ENCODE measurements at places on chromosomes 6 and 20.
A peak's percentile ranks its signal among the peaks of the same experiment; 100 is the strongest.

DNA sequence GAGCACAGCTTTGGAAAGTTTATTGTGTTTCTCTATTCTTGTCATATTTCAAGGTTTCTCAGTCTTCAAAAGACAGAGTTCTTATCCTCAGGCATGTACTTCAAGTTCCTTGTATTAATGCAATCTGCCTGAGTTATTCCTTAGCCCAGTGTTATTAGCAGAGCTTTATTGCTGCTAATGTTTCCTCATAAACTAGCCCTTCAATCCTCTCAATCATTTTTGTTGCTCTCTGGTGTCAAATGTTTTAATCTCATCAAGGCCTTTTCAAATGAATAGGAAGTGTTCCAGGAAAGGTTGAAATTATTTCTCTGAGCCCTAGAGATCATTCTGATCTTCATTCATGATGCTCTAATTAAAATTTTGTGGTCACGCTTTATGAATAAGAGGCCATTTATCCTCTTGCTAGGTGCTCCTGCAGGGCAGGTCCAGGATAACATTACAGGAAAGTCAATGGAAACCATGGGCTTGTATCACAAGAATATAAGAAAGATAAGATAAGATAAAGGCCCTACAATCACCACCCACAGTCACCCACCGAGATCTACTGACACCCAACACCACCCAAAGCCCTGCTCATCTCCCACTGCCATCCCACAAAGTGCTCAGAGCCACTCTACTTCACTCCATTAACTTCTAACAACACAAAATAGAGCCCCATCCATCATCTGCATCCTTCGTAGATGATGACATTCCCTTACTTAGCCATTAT, 125.9 kb downstream of the COL9A1 start:
- DNase-seq: no peak

- DNase-seq: peak; percentile 90
Observed at GRCh38 chr6:151290877-151291721, 51.3 kb downstream of the AKAP12 start.

GRCh38 chr6:29737707-29738630, 14.7 kb downstream of the HLA-F start:
- DNase-seq: peak; percentile 81

- DNase-seq: no peak
Observed at GRCh38 chr6:42375007-42375635, 76.6 kb downstream of the TRERF1 start.

GRCh38 chr6:105594821-105595220, 191.9 kb upstream of the PREP start:
- DNase-seq: peak; percentile 65

GRCh38 chr6:148466158-148466557, 123.5 kb downstream of the SASH1 start:
- no peak for DNase-seq

GRCh38 chr20:19765266-19765665, 7.2 kb downstream of the RIN2 start:
- DNase-seq: no peak

- no peak for DNase-seq
Observed at GRCh38 chr6:109296452-109296851, 85.8 kb downstream of the CD164 start.

DNA sequence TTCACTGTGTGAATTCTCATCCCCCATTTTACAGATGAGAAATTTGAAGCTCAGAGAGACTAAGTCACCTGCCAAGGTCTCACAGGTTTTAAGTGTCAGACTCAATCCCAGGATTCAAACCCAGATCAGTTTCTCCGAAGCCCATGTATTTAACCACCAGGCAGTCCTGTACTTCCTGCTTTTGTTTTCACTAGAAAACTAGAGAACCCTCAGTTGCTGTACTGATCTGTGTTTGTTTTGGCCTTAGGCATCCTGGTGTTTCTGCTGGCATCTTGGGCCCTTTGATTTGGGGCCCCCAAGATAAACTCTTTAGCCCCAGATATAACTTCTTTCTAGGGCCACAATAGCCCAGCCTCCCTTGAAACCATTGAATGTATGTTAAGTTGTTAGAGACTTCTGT, 36.5 kb downstream of the PPP1R16B start:
- DNase-seq: no peak

- DNase-seq: no peak
Observed at GRCh38 chr20:43294031-43294430, 104.3 kb upstream of the PTPRT start.

- no peak for DNase-seq
Observed at GRCh38 chr6:169189182-169189581, 64.5 kb downstream of the THBS2 start.

DNA sequence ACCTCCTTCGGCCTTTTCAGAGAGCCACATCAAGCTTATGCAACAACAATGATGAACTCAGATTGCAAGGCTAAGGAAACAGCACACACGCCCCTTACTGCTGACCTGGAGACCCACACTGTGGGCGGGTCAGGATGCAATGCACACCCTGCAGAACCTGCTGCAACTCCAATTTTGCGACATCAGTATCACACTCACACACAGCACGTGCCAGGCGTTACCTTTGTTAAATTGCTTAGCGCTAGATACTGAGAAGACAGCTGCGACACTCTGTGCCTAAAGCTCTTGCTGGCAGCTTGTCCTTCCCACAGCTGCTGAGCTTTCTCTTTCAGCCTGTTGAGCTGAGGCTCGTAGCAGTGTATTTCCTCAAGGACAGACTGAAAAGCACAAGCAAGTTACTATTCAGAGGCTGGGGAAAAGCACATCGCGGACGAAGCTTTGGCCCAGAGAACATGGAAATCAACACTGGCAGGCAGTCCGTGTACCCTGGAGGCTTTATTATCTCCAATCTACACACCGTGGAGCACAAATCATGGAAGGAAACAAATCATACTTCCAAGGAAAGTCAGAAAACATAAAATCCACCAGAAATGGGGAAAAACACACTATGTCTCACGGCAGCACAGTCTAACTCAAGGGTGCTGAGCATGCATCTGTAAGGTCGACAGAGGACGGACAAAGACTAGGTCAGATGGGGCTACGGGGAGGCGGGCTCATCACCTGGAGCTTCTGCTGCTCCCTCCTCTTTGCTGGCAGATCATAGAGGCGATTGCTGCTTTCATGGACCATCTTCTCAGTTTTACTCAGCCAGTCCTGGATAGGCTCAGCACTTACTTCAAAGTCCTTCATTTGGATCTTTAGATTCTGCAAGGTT, 268.2 kb downstream of the SYNE1 start:
- peak; percentile 59 for DNase-seq

DNA sequence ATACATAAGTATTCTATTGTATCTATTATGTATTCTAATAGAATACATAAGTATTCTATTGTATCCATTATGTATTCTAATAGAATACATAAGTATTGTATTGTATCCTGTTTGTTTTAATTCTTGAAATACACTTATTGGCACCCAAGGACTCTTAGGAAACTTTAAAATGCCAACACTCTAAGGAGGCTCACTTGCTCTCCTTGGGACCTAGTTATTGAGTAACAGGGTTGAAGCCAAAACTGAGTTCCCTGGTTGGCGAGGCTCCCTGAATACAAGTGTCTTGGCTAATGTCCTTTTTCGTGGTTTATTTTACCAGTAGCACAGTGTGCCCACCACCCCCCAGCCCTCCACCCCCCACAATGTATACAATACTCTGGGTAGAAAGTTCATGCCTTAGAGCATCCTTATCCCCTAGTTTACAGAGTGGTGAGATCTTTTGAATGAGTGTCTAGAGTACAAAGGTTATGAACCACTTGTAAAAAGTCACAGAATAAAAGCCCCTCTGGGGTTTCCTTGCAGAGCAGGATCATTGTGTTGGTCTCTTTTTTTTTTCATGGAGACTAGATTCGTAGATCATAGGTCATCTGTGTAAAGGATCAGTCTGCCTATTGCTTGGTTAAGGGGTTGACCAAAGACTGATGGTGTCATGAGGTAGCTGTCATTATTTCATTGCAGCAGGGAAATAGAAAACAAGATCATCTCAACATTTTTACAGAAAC, 32.5 kb upstream of the PRDM1 start:
- no peak for DNase-seq

- DNase-seq: no peak
Observed at GRCh38 chr6:54206510-54206909, 95.3 kb downstream of the MLIP start.

DNA sequence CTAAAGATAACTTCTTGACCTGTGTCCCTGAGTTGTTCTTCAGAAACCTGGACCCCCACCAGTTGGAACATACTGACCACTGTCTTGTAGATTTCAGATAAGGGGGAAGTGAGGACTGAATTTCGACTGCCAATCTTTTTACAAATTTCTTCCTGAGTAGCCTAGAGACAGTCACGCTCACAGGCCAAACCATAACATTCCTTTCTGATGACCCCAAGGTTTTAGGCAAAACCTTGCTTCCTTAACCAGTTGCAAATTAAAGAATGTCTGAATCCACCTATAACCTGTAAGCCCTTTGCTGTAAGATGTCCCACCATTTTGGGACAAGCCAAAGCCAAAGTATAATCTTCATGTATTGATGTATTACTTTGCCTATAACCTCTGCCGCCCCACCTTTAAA, 306.9 kb downstream of the LRFN2 start:
- DNase-seq: no peak

- DNase-seq: no peak
Observed at GRCh38 chr20:36113566-36114250, 40.8 kb upstream of the EPB41L1 start.

GRCh38 chr20:50624351-50625016, 66.9 kb downstream of the RIPOR3 start:
- no peak for DNase-seq

- no peak for DNase-seq
Observed at GRCh38 chr20:50526403-50526989, 16.3 kb downstream of the PTPN1 start.

DNA sequence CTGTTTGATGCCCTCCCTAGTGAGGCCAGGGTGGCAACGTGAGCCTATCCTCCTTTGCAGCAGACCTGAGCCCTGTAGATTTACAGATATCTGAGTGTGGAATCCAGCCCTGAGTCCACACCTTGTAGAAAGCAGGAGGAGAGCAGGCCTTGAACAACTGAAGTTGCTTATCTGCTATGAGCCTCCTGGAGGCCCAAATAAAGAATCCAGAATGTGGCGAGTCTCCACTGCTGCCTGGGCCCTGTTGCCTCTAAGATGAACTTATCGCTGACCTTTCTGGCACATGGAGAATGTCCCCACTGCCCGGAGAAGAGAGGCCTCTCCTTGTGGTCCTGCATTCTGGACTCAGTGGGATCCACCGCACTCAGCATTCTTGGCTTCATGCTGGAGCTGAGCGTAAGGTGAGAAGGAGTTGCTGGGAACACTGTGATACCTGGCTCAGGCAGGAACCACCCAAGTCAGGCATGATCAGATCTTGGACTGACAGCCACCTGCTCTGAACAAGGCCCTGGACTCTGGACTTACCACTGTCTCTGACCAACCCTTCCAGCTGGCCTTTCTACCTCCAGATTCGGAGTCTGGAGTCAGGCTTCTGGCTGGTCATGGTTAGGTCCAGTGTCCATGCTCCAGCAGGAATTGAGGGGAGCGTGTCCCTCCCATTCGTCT, 5.8 kb upstream of the MANBAL start:
- no peak for DNase-seq

DNA sequence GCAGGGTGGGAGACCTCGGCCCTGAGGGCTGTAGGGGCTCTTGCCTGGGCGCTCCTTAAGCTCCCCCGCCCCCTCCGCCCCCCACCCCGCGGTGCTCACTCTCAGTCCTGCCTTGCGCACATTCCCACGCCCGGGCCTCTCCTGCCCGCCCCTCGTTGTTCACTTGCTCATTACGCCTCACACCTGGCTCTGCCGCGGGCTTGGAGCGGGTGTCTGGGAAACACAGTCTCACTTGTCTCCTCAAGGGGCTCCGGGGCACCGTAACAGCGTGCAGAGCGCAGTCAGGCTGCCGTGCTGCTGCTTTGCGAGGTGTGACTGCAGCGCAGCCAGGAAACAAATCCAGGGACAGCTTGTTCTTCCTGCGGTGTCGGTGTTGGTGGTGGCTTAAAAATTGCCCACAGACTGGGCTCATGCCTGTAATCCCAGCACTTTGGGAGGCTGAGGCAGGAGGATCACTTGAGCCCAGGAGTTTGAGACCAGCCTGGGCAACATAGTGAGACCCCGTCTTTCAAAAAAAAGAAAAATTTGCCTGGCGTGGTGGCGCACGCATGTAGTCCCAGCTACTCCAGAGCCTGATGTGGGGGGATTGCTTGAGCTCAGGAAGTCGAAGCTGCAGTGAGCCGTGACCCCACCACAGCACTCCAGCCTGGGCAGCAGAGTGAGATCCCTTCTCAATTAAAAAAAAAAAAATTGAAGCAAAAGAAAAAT, 4.6 kb downstream of the NPBWR2 start:
- no peak for DNase-seq

GRCh38 chr20:50508171-50508755, 1.9 kb upstream of the PTPN1 start:
- DNase-seq: no peak
